Dermis microvascular lymphatic vessel endothelial cell (primary cell): ENCODE measurements at places on chromosomes 7 and 10. TPM values are rescaled to one million over a fixed set of nuclear protein-coding genes. Genes with fewer than 3 reads are reported as not detected.
A peak's percentile ranks its signal among the peaks of the same experiment; 100 is the strongest.

FGL2 gene
- total RNA-seq = 0.13 and 0.25 TPM in 2 replicates

HYCC1 gene
- total RNA-seq = 35.9 and 36.0 TPM in 2 replicates

WDR86 gene
- not detected in 2 replicates for total RNA-seq

KNDC1 gene
- under 0.01 TPM in 1 of 2 replicates, not detected in the other for total RNA-seq

GRCh38 chr7:23247046-23247602, 549 bp downstream of the GPNMB start:
- DNase-seq = no peak

DNA sequence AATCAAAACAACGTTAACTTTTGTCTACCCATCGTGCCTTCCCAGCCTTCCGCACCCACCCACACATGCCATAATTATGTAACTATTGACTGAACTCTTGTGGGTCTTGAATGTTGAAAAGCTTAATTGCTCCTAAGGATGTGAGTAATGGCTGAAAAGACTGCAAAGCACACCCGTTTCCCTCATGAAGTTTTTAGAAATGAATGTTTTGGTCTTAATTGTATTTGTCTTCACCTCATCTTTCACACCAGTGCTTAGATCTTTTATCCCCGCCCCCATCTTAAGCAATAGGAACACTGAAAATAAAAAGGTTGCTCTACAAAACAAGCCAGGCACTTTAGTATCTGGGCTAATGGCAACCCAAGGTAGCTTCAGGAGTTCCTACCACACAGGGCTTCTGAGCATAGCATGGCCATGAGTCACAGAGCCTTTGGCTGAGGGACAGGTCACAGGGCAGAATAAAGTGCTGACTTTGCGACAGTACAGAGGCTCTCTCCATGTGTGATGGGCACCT, 690.5 kb downstream of the PARD3 start:
- DNase-seq = peak; percentile 51

GRCh38 chr7:135736586-135737305, 8.8 kb upstream of the SLC13A4 start:
- DNase-seq = no peak

DNA sequence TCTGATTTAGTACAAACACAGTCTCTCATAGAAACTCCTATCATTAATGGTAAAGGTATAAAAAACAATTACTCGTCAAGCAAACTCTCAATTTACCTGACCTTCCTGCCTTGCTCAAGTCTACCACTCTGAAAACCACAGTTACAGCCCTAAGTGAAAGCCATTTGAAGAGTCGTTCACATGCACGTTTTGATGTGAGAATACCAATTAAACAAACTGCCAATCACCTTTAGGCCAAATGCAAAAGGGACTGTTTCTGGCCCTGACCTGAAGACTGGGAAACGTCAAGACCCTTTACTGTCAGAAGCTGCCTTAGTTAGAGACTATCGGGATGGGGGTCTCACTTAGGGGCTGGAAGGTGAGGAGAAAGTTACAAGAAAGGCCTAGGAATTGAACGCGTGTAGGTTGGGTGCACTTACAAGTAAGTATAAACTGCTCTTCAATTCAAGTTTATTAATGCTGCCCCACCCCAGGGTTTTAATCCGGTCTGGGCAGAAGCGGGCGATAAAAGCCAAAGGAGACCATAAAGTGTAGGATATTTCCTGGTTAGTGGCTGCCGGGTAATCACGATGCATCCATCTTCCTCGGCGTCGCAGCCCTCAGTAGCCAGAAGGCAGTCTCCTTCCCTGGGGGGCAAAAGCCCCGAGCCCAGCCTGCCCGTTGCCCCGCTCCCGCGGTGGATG, 935 bp downstream of the TM9SF3 start:
- peak; percentile 13 for DNase-seq

GRCh38 chr7:142459551-142459963, 201.7 kb upstream of the PRSS58 start:
- DNase-seq = peak; percentile 24

GRCh38 chr7:133310232-133310862, 57.5 kb downstream of the EXOC4 start:
- DNase-seq = no peak

- DNase-seq = no peak
Observed at GRCh38 chr7:103134836-103135554, 13.9 kb downstream of the NAPEPLD start.

- DNase-seq = no peak
Observed at GRCh38 chr10:124663766-124664360, 80.3 kb downstream of the FAM53B start.

DNA sequence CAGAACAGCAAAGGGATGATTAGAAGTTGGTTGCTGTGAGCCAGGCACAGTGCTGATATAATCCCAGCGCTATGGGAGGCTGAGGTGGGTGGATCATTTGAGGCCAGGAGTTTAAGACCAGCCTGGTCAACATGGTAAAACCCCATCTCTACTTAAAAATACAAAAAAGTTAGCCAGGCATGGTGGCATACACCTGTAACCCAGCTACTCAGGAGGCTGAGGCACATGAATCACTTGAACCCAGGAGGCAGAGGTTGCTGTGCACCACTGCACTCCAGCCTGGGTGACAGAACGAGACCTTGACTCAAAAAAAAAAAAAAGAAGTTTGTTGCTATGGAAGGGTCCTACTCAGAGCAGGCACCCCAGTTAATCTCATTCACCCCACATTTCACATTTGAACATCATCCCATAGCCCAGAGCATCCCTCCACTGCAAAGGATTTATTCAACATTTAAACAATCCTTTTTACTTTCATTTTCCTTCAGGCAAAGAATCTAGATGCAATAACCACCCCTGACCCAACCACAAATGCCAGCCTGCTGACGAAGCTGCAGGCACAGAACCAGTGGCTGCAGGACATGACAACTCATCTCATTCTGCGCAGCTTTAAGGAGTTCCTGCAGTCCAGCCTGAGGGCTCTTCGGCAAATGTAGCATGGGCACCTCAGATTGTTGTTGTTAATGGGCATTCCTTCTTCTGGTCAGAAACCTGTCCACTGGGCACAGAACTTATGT, 4.1 kb downstream of the IL6 start:
- peak; percentile 12 for DNase-seq

DNA sequence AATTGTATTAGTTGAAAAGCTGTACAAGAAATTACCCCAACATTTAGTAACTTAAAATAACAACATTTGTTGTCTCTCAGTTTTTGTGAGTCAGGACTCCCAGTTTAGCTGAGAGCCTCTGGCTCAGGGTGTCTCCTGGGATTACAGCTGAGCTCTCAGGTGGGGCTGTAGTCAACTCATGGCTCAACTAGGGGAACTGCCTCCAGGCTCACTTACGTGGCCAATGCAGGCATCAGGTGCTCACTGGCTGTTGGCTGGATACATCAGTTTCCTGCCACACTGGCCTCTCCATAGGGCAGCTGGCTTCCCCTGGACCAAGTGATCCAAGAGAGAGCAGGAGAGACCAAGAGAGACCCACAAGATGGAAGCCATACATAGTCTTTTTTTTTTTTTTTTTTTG, 17.5 kb downstream of the CCNY start:
- DNase-seq = no peak
